ENCODE measurements at places on chromosomes 6 and 20.

- DNase-seq, result no peak
Measured at GRCh38 chr6:22079783-22080182, 217.1 kb downstream of the PRL start.

- DNase-seq, result no peak
Measured at GRCh38 chr20:51543422-51543788, 886 bp upstream of the NFATC2 start.

DNA sequence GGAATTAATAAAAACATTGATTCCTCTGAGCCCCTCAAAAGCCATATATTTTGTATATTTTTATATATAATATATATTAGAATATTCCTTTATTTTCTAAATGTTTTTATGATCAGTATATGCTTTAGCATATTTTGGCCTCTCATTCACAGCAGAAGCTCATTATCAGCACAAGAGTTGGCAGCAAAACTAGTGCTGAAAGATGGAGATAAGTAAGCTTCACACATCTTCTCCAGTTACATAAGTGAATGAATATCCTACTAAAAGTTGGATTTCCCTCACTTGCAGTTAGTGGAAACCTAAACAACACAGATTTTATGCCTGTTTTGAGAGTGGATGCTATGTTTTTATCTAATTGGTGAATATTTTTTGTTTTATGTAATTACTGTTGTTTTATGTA is 1303.8 kb upstream of the ADGRB3 start:
- no peak for DNase-seq

DNA sequence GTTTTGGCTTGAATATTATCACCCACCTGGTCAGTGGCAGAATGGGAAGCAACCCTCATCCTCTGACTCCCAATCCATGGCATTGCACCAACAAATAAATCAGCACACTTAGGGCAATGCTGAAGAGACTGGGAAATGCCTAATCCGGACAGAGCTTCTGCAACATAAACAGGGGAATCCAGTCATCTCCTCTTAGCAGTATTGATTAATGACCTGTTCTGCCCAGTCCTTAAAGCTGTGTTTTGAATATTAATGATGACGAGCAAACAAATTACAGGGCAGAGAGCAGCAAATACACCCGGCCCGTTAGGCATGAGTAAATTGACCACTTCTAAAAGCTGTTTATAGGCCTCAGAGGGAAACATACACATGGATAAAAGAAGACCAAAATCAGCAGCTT is 77.0 kb upstream of the B3GAT2 start:
- no peak for DNase-seq

GRCh38 chr6:1756472-1757129 is 146.9 kb downstream of the FOXC1 start:
- DNase-seq, result no peak

DNA sequence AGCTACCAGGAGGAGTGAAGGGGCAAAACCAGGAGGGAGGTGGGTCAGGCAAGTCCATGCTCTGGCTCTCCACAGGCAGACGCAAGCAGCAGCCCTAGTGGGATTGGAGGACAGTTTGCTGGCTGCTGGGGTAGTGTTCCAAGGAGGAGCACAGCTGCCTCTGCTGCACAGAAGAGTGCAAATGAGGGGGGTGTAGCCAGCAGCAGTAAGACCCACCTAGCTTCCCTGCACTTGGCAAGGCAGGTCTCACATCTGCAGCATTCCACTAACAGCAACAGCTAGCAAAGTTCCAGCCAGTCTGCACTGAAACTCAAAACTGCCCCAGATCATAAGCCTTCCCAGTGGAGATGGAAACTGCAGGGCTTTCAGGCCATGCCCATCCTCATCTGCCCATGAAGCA is 405.0 kb downstream of the UTRN start:
- DNase-seq, result no peak

GRCh38 chr6:4176907-4177306 is 41.5 kb upstream of the ECI2 start:
- no peak for DNase-seq

- DNase-seq, result no peak
Measured at GRCh38 chr6:131890091-131890490, 61.1 kb downstream of the CCN2 start.

- no peak for DNase-seq
Measured at GRCh38 chr6:16238963-16239797, 793 bp downstream of the GMPR start.
